Daoy (cell line): ENCODE measurements at places on chromosomes 16 and 17.

GRCh38 chr16:21161211-21161610 lies 2.7 kb downstream of the LDAF1 start:
- no peak for DNase-seq

DNA sequence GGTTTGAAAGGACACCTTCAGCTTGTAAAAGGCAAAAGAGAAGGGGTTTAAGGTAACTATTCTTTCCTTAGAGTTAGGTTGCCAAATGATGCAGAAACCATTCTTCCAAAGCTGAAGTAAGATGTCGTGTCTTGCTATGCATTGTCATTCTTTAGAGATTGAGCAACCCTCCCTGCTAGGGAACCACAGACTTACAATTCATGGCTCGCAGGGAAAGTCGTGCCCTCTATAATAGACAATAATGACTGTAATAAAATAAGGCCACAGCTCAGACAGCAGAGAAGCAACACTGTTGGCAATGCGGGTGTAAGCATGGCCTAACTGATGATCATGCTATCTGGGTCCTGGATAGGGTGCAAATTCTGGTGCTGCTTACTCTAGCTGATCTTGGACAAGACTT lies 129.6 kb upstream of the CDH13 start:
- DNase-seq, result no peak

DNA sequence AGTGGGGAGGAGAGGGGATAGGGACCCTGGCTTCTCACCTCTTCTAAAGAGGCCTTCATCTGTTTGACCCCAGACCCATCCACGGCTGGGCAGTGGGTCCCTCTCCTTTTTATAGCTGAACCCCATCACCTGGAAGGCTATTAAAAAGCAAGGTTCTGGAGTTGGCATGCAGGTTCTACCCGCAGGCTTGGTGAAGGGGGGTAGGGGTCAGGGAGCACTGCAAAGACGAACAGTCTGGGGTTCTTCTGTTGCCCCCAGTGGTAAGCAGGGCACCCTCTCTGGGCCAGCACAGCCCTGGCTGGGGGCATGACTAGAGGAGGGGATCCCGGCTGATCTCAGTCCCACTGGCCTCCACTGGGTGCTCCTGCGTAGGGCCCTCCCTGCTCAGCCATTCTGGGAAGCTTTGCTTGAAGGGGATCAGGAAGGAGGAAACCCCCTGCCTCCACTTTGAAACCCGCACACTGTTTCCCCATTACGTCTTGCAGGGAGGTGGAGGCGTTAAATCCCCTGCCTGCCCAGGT lies 13.6 kb downstream of the CMIP start:
- no peak for DNase-seq

- no peak for DNase-seq
These were observed 11.6 kb downstream of the KRTAP9-7 start for GRCh38 chr17:41287050-41287449.

- DNase-seq, result no peak
These were observed 68.8 kb downstream of the GSG1L start for GRCh38 chr16:27994686-27995085.

GRCh38 chr17:79916991-79917901 lies 78.0 kb upstream of the CBX4 start:
- DNase-seq, result no peak

DNA sequence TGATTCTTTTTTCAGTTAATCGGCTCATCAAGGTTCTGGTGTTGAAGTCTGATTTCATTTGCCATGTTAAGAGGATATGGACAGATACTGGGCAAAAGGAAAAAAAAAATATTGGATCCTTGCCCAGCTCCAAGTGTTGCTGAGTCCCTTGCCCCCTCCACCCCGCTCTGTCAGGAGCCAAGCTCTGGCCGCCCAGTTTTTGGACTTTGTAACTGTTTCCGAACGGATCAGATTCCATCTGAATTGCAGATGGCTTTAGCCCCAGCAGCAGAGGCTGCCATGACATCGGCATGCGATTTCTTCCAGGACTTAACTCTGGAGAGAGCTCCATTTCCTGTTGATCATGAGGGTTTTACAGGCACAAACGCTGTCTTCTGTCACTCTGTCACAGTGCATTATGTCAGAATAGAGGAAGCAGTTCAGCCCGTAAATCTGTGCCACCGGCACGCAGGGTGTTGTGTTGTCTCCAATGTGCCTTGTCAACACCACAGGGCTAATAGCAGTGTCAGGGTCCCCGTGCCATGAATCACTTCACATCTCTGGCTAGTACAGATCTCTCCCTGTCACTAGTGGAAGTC lies 615.6 kb downstream of the MAF start:
- peak; percentile 26 for DNase-seq

DNA sequence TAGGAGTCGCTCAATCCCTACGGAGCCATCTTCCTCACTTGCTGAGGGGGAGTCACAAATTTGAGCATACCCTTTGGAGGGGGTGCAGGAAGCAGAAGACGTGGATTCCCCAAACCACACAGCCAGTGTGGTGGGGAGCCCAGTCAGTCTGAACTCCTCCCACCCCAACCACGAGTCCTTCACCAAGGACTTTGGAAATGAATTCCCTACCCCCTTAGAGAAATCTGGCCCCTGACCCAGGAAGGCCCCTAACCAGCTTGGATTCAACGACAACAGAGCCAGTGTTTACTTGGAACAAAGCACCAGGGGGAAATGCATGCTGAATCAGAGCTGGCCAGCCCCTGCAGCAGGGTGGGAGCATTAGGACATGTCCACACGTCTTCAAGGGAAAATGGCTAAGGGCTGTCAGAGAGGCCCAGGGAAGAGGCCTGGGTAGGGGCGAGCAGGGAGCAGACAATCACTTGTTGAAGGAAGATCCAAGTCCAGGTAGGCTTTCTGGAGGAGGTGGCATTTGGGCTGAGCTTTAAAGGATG lies 5.5 kb upstream of the TMEM92 start:
- DNase-seq, result no peak

DNA sequence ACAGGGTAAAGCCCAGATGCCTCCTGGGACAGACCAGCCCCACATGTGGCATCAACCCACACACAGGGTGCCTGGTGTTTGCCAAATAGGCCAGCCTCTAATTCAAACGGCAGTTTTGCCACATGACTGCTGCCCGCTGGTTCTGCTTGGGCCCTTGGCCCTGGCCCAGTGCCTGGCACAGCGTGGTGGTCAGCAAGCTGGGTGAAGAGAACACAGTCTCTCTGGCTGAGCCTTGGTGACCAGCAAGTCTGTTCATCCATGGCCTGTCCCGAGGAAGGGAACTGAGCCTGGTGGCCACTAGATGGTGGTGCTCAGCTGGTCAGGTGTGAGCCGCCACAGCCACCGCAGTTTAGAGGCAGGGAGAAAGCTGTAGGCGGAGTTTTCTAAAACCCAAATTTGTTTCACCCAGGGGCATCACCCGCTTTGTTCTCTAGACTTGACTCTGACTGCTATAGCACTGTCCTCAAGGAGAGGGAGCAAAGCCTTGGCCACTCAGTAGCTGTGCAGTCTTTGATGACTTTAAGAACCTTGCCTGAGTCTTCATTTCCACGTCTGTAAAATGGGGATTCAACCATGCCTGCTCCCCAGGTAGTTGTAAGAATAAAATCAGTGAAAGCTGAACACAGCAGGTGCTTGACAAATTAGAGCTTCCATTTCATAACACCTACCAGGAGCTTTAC lies 4.7 kb upstream of the GFAP start:
- DNase-seq, result peak; percentile 85

GRCh38 chr16:4261557-4262172 lies 11.2 kb downstream of the TFAP4 start:
- DNase-seq, result peak; percentile 41

DNA sequence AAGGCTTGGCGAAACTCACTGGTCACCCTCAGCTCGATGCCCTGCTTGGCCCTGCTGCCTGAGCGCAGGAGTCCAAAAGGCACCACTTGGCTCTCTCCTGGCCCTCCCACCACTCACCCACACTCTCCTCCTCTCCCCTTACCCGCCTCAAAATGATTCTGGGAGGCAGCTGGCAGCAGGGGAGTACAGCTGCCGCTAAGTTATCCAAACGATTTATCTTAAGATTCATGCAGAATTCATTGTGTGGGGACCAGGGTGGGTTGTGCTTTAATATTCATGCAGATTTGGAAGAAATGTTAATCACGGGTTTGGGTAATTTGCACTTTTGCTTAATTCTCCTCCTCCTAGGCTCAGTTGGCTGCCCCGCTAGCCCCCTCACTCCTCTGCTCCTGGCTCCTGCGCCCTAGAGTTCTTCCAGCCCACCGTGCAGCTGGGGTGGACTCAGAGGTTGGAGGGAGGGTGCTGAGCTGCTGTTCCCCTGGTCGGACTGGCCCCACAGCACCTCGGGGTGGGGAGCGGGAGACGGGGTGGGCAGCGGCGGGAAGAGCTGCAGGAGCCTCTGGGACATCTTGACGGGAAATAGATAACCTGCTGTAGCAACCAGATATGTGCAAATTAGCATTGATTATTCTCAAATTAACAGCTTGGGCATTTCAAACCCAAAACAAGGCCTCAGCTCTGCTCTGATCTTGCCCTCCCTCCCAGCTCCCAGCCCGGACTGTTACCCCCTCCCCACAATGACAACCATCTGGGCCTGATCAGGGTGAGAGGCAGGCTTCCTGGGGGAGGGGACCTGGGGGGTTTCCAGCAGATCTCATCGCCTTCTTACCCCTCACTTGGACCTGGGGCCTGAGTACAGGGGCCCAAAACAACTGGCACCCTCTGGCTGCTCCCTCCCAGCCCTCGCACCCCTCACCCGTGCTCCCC lies 122.6 kb upstream of the RPL38 start:
- DNase-seq, result no peak

GRCh38 chr17:50569592-50569991 lies 9.1 kb downstream of the CACNA1G start:
- DNase-seq, result no peak

DNA sequence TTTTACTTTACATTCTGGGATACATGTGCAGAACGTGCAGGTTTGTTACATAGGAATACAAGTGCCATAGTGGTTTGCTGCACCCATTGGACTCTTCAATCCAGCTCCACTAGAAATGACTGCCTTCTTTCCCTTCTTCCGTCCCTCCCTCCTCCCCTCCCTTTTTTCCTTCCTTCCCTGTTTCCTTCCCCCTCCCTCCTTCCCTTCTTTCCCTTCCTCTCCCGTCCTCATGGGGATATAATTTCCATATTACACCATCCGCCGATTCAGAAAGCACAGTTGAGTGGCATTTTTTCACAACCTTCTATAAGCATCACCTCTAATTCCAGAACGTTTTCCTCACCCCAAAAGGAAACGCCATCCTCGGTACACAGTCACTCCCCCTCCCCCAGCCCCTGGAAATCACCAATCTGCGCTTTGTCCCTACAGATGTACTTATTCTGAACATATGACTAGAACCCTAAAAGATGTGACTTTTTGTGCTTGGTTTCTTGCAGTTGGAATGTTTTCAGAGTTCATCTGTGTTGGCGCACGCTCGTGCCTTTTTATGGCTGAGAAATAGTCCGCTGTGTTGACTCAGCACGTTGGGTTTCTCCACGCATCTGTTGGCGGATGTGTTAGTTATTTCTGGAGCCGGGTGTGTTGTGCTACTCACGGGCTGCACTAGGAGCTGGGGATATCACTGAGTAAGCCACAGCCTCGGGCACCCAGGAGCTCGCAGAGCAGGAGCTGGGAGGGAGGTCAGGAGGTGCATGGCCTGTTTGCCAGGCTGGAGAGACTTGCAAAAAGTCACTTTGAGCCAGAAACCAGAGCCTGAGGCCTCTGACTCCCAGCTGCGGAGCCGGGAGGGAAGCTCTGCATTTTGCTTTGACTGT lies 336.4 kb downstream of the SEC14L1 start:
- DNase-seq, result peak; percentile 92

- no peak for DNase-seq
These were observed 139.0 kb downstream of the RAB11FIP4 start for GRCh38 chr17:31530391-31530985.

DNA sequence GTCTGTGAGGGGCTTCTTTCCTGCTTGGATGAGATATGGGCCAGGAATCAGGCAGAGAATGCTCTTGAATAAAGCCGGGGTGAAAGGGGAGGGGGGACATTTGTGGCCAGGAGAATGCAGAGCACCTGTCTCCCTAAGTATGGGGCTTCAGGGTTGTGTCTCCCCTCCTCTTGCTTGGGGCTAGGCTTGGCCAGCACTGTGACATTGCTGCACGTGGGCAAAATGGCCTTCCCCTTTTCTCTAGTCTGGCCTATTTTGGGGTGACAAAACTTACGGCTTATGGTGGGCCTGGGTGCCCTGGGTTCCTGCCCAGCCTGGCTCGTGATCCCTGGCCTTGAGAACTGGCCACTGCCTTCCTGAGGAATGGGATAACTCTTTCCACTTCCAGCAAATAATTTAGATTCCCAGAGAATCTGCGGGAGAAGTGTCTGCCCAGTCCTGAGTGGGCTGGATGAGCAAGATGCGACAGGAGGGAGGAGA lies 5.6 kb downstream of the NFE2L1 start:
- DNase-seq, result no peak

GRCh38 chr17:74128456-74129211 lies 74.8 kb upstream of the RPL38 start:
- no peak for DNase-seq
